ENCODE measurements at places on chromosomes 3 and 15. TPM values are rescaled to one million over a fixed set of nuclear protein-coding genes. Genes with fewer than 3 reads are reported as not detected.

The TMC3 gene
- 0.33 TPM for total RNA-seq

The GOLGA8S gene
- not detected for total RNA-seq

The PLSCR5 gene
- not detected for total RNA-seq

The SLC2A2 gene
- total RNA-seq: 2.9 TPM

The RAB6B gene
- 2.6 TPM for total RNA-seq

The PLAAT1 gene
- not detected for total RNA-seq

The TCTA gene
- total RNA-seq: 59.0 TPM

The GOLGA6D gene
- not detected for total RNA-seq

The VEPH1 gene
- total RNA-seq: 15.0 TPM

The CCR3 gene
- total RNA-seq: not detected

The KLHL6 gene
- total RNA-seq: 1.6 TPM

The PATL2 gene
- 1.6 TPM for total RNA-seq

The FAM107A gene
- 14.5 TPM for total RNA-seq

The CYP8B1 gene
- not detected for total RNA-seq

The HERC2 gene
- 76.5 TPM for total RNA-seq

The TRIM71 gene
- not detected for total RNA-seq

The PRTG gene
- 1.0 TPM for total RNA-seq

The BBS4 gene
- 26.4 TPM for total RNA-seq

The SLC22A14 gene
- total RNA-seq: not detected

The CISH gene
- 19.8 TPM for total RNA-seq

The TTLL13 gene
- total RNA-seq: not detected

The SLC12A1 gene
- not detected for total RNA-seq

The IL12A gene
- 1.6 TPM for total RNA-seq

The ITPKA gene
- 0.33 TPM for total RNA-seq

The ZNF385D gene
- 3.9 TPM for total RNA-seq

The C15orf39 gene
- 12.5 TPM for total RNA-seq

The PRR20G gene
- total RNA-seq: not detected

The HIGD2B gene
- total RNA-seq: not detected

The THBS1 gene
- total RNA-seq: 139 TPM
